Fibroblast of mammary gland (primary cell): ENCODE measurements at places on chromosomes 1 and 21.

DNA sequence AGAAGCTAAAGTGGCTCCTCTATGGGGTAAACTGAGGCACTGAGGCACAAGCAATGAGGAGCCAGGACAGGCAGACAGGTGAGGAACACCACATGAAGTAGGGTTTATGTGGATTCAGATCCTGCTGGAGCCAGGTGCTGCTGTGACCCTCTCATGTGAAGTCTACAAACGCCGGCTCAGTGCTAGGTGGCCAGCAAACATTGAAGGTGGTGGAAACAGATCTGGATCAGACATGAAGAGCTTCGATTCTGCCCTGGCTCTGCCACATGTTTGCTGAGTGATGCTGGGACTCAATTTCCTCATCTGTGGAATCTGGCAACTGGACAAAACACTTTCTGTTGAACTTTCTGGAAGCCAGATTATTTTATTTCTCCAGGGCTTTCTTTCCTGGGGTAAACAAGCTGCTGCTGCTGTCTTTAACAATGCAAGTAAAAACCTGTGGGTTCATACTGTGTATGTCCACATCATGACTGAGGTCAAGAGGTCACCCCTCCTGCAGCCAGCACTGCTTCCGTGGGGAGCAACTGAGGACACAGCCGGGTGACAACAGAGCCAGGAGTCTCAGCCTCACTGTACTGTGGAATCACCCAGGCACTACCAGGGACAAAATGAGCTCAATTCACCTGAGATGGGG, 33.3 kb downstream of the HMGB4 start:
- DNase-seq: peak; percentile 41

- no peak for DNase-seq
These were observed 3.0 kb upstream of the TMEM54 start for GRCh38 chr1:32903991-32904785.

DNA sequence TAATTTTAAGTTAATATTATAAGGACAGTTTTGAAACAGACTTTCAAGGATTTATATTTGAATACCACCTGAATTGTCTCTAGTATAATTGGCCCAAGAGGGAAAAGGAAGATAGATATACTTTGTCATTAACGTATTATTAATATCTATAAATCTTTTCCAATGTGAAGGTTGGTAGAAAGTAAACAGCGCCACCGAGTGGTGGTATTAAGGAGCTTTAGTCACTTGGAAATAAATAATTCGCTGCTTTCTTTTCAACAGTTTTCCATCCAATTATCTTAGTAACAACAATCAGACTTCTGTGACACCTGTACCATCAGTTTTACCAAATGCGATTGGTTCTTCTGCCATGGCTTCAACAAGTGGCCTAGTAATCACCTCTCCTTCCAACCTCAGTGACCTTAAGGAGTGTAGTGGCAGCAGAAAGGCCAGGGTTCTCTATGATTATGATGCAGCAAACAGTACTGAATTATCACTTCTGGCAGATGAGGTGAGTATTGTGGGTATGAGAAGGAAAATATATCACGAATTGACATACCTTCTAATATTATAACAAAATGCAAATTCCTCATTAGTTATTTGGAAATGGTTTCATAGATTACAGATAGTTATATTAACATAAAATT, 37.7 kb downstream of the SH3GLB1 start:
- DNase-seq: peak; percentile 51

DNA sequence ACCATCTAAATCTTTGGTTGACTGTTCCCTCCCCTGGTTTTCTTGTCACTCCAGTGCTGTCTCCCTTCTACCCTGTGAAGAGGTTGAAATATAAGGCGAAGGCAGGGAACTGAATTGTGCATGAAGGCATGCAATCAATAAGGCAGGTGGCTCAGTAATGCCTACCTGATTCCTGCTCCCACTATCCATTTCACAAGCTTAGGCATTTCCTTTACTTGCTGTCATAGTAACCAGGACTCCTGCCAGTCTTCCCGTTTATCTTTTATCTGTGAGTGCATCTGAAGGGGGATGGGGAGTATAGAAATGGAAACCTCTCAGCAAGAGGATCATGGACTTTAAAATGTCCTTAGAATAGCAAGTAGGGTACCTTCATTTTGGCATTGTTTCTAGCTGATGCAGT, 40.5 kb downstream of the MRPS6 start:
- DNase-seq: no peak

DNA sequence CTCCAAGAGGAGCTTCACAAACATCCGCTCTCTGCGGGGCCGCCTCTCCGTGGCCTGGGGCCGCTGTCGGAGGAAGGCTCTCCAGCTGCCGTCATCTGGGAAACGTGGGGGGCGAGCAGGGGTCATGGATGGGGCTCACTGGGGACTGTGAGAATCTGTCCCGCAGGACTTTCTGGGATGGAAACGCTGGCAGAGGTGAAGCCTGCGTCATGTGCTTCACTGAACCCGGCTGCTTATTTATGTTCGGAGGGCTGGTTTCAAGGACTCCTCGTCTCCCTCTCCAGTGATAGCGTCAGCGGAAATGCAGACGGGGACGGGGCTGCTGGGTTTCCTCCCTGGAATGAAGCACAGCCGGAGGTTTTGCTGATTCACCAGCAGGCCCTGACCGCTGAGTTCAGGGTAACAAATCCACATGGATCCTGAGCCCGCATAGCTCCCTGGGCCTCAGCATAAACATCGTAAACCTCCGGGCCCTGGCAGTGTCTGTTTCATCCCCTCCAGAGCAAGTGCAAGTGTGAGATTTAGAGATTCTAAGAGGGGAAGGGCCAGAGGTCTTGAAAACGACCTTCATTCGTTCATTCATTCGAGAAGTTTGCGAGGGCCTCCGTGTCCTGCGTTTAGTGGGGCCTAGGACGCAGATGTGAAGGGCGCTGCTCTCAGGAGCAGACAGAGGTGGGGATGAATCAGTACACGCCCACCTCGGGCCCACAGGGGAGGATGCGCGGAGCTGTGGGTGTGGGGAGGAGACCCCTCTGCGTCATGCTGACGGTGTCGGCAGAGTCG, 7.0 kb upstream of the POFUT2 start:
- DNase-seq: peak; percentile 99

DNA sequence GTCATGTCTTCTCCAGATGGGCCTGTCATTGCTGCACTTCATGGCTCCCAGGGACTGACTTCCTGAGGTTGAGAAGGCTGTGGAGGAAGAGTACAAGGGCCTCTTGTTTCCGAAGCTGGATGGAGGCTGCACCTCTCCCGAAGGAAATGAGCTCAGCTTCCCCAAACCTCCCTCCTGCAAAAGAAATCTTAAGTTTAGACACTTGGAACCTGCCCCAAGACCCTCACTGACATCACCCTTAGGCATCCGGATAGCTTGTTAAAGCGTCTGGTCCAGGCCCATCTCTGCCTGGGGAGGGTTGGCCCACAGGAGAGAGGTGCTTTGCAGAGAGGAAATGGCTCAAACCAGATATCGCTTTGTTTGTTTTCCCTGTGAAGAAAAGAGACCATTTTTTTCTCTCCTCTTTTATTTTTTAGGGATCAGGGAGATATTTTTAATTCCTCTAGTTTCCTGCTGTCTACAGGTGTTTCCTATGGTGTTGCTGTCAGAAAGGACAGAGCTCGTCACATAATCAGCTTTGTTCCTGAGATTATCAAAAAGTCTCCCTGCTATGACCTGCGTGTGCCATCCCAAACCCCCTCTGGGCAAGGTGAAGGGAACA, 25.0 kb downstream of the RCSD1 start:
- no peak for DNase-seq

DNA sequence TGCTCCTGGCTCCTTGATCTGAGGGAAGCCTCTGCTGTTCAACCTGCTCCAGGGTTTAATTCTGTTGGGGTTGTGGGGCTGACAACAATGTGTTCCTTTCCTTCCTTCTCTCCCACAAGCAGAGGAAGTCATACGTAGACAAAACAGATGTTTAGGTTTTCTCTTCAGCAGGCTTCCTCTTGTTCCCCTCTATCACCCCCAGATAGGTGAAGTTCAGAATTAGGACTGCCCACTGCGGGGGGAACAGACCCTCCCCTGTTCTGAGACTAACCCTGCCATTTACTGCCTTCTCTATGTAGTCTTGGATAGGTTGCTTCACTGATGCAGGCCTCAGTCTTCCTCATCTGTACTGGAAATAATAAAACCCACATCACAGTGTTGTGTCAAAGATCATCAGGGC, 30.0 kb upstream of the NRDC start:
- DNase-seq: no peak

DNA sequence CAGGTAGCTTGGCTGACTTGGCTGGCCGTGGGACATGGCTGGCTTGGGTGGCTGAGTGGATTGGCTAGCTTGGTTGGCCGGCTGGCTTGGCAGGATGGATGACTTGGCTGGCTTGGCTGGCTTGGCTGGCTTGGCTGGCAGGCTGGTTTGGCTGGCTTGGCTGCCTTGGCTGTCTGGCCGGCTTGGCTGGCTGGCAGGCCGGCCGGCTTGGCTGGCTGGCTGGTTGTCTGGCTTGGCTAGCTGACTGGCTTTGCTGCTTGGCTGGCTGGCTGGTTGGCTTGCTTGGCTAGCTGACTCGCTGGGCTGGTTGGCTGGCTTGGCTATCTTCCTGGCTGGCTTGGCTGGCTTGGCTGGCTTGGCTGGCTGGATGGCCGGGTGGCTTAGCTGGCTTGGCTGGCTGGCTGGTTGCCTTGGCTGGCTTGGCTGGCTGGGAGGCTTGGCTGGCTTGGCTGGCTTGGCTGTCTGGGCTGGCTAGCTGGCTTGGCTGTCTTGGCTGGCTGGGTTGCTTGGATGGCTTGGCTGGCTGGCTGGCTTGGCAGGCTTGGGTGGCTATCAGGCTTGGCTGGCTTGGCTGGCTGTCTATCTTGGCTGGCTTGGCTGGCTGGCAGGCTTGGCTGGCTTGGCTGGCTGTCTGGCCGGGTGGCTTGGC, 129.7 kb upstream of the FAM72C start:
- DNase-seq: peak; percentile 13

DNA sequence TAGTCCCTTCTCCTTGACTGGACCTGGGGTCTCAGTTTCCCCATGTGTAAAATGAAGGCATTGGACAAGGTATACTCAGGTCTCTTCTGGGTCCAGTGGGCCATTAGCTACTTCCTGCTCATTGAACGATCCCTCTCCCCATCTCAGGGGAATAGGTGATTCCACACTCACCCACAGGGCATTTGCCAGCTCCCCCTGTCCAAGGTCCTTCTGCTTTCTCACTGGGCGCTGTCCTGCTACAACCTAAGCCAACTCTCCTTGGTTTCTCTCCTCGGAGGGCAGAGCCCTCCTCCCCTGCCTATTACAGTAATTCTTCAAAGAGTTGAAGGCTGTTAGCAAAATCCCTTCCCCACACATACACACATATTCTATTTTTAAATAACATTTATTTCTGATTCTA, 16.6 kb downstream of the DISP3 start:
- no peak for DNase-seq

DNA sequence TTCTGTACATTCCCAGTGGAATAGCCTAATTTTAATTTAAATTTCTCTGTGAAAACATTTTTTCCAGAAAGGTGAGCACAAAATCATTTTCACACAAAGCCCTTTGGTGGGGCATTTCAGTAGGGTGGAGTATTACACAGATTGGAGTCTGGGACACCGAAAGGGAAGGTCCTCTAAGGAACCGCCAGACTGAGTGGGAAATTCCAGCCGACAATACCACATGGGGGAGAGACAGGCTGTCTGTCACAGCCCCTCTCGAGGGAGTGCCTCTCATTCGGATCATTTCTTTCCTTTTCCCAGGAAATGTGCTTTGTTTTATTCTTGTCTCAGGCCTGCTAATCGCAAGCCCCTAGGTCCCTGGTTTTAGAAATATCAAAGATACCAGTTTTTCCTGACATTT, 150.6 kb upstream of the HOOK1 start:
- DNase-seq: no peak

- no peak for DNase-seq
These were observed 7.6 kb downstream of the BARHL2 start for GRCh38 chr1:90709535-90709934.

DNA sequence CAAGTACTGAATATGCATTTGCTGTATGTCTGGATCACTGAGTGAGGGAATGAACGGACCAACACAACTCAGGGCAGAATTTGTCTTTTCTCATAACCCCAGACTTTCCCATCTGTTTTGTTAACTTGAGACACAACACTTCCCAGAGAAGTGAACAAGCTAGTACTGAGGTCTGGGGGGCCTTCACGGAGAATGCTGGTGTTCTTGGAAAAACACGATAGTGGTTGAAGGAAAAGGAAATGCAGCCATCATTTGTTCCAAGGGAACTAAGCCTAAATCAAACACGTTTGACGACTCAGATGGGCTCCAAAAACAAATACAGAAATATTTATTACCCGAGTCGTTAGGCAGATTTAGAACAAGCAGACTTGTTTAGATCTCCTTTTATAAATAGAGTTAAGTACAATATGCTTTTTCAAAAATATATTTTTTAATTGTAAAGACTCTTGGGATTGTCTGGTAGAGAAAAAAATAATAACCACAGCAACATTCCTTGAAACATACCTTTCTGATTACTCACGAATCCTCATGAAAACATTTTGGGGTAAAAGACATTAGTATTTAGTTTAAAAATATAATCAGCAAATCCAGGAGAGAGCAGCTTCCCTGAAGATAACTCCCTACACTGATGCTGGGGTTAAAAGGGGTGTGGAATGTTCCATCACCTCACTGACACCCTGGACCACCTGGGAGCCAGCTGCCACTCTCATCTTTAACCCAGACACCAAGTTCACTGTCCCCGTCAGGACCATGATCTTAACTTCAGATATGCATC, 427.7 kb upstream of the RUNX1 start:
- peak; percentile 60 for DNase-seq

GRCh38 chr1:3307359-3307758, 147.1 kb upstream of the ARHGEF16 start:
- no peak for DNase-seq

DNA sequence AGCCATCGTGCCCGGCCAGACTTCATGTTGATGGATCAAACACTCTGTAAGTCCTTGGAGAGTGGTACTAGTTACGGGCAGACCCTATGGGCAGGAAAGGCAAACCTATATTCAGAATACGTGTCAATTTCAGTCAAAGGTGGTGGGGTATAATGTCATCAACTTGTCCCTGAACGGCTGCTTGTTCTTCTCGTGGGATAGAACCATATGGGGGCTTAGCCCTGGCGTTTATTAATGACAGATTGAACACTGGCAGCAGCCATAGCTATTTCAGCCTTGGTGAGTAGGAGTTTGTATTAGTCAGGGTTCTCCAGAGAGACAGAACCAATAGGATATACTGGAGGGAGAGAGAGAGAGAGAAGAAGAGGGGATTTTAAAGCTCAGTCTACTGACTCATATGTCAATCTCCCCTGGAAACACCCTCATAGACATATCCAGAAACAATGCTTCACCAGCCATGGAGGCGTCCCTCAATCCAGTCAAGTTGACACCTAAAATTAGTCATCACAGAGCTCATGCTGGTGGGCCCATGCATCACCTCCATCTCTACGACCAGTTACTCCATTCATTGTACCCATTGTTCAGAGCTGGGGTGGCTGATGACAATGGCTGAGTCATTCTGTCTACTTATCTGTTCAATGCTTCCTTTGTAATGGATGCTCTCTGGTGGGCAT, 16.1 kb upstream of the AQP10 start:
- peak; percentile 43 for DNase-seq

- DNase-seq: peak; percentile 75
These were observed 87.0 kb downstream of the GPR52 start for GRCh38 chr1:174534789-174535188.

DNA sequence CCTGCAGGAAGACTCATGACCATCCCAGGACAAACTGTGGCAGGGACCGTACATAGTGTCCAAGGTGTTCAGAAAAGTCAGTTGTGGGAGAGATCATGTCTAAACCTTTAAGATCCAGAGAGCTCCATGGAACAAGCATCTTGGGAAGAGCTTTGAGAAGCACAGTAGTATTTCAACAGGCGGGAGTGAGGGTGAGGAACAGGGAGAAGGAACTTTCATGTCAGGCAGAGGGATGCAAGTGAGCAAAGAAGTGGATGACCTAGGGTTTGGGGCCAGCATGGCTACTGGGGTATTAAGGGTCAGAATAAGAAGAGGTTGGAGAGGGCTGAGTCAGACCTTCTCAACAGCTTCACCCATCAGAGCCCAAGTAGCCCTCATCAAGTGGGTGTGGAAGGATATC, 147.9 kb upstream of the ETV3 start:
- no peak for DNase-seq
